ENCODE measurements at places on chromosomes 16 and 17. TPM values are rescaled to one million over a fixed set of nuclear protein-coding genes. Genes with fewer than 3 reads are reported as not detected.

CDK5R1 gene
- total RNA-seq: 7.7 TPM

DNASE1L2 gene
- total RNA-seq: 1.3 TPM

TLK2 gene
- 35.0 TPM for total RNA-seq

SPIRE2 gene
- 7.4 TPM for total RNA-seq

CD300LD gene
- total RNA-seq: not detected
